Fibroblast of upper back skin (primary cell): ENCODE measurements at places on chromosomes 4 and X.

- DNase-seq: no peak
These were observed 100.5 kb downstream of the TMEM131L start for GRCh38 chr4:153566631-153567150.

GRCh38 chrX:153659268-153659667, 12.3 kb downstream of the DUSP9 start:
- no peak for DNase-seq

- DNase-seq: peak; percentile 47
These were observed 215.0 kb downstream of the IL15 start for GRCh38 chr4:141851246-141851891.

DNA sequence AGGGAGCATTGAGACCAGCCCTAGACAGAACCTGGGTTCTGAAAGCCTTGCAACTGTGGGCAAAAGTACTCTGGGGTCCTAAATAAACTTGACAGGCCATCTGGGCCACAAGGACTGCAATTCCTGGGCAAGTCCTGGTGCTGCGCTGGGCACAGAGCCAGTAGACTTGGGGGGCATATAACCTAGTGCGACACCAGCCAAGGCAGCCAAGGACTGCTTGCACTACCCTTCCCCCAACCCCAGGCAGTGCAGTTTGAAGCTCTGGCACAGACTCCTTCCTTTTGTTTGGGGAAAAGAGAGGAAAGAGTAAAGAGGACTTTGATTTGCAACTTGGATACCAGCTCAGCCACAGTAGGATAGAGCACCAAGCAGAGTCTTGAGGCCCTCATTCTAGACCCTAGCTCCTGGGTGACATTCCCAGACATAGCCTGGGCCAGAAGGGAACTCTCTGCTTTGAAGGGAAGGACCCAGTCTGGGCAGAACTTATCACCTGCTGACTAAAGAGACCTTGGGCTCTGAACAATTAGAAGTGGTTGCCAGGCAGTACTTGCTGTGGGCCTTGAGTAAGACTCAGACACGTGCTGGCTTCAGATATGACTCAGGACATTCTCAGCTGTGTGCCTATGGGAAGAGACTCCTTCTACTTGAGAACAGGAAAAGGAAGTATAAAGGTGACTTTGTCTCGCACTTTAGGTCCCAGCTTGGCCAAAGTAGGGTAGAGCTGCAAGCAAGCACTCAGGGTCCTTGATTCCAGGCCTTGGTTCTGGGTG, 522.8 kb downstream of the GLUD2 start:
- no peak for DNase-seq

DNA sequence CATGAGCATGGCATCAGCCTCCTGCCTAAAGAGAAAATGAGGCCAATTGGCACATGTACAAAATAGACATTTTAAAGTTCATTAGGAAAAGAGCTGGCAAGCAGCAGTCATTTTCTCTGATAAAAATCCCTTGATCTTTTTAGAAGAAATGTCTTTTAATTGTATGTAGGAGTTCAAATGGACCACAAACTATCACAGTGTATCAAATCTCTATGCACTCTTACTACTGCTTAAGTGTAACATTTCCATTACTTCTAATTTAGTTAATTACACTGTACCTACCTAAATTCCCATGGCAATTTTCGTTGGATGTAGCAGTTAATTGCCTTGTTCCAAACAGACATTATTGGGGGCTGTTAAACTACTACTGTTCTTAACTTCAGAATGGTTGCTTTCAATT, 233.7 kb upstream of the TECRL start:
- DNase-seq: no peak

DNA sequence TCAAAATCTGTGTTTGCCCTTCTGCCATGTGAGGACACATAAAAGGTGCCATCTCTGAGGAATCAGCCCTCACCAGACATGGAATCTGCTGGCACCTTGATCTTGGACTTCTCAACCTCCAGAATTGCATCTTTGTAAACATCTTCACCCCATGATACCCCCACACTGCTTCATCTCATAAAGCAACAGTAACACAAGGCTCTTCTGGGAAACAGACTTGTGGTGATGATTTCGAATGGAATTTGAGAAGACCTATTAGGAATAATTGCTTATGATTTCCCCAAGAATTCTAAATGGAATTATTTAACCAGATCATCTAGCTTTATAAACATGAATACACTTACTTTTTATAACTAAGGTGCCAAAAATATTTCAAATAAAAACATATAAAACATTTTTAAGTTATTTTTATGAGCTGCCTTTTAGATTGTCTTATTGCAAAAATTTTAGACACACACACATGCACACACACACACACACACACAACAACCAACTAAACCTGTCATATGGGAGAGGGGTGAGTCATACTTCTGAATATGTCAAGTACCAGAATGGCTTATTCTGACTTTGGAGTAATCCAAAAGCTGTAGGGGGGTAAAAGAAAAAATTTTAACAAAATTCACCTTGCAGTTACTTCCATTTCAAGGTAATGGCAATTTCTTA, 82.0 kb downstream of the USP46 start:
- peak; percentile 72 for DNase-seq

- peak; percentile 66 for DNase-seq
These were observed 390.3 kb downstream of the SPRY1 start for GRCh38 chr4:123786920-123787319.

- no peak for DNase-seq
These were observed 22.2 kb downstream of the CCDC149 start for GRCh38 chr4:24890561-24891126.

- no peak for DNase-seq
These were observed 33.2 kb downstream of the COQ2 start for GRCh38 chr4:83251447-83251830.

- no peak for DNase-seq
These were observed 37.6 kb upstream of the CRMP1 start for GRCh38 chr4:5930456-5930855.

GRCh38 chr4:151905197-151905596, 144.4 kb upstream of the GATB start:
- no peak for DNase-seq

GRCh38 chrX:28910487-28910886, 323.2 kb downstream of the IL1RAPL1 start:
- peak; percentile 55 for DNase-seq

DNA sequence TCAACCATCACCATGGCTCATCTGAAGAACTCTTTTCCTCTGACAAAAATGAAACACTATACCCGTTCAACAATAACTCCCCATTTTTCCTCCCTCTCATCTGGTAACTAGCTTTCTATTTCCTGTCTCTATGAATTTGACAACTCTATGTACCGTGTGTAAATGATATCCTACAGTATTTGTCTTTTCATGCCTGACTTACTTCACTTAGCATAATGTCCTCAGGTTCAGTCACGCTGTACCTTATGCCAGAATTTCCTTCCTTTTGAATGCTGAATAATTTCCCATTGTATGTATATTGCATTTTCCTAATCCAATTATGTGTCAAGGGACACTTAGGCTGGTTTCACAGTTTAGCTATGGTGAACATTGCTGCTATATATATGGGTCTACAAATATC, 18.2 kb downstream of the MAGEA9 start:
- no peak for DNase-seq

- DNase-seq: peak; percentile 72
These were observed at the start of gene SNX25 for GRCh38 chr4:185209031-185209851. Gene SNX25, plus strand, starts transcription at chr4:185209598. Its CDS starts 229 bp downstream, at chr4:185209827.

- no peak for DNase-seq
These were observed 250 bp downstream of the USP9X start for GRCh38 chrX:41085512-41085877.

GRCh38 chr4:48178931-48179330, 44.9 kb upstream of the TXK start:
- no peak for DNase-seq

DNA sequence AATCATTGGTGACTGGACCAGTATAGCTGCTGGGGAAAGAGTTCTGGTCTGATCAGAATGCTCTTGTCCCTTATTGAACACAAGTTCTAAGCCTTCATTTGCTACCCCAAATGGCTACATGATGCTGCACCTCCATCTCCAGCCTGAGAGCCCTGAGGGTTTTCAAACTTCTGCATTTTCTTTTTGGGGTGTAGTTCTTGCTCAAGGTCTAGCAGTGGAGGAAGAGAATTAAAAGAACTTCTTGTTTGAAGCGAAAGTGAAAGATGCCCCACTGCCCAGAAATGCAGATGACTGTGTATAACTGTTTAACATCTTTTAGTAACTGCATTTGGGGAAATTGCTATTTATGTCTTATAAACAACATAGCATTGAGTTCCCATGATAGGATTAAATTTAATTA, 38.5 kb downstream of the LAMTOR3 start:
- DNase-seq: no peak

DNA sequence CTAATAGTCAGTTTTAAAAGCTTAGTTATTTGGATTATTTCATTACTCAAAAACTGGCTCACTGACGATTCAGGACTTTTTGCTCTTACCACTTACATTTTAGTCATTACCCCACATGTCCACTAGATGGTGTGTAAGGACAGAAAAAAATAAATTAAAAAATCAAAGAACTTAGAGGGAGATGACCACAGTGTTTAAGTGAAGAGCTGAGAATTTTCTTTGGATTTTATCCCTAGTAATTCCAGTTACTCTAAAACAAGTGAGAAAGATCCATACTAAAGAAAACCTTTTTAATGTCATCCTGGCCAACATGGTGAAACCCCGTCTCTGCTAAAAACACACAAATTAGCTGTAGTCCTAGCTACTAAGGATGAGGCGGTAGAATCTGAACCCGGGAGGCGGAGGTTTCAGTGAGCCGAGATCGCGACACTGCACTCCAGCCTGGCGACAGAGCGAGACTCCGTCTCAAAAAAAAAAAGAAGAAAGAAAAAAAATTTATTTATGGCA, 26.4 kb upstream of the TMPRSS11B start:
- DNase-seq: peak; percentile 64

DNA sequence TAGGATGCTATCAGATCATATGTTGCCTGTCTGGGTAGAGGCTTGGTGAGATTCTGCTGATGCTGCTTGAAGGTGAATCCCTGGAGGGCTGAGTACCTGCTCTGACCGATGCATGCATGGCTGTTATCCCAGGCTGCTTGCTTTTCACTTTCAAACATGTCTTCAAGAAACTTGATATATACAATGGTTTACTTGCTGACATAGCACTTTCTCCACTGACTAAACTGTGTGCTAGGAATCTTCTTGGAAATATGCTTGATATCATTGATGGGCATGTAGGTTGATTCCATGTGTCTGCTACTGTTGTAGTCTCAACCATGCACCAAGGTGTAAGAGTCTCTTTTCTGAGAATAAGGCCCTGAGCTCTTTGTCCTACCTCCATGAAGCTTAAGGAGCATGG, 79.6 kb upstream of the WDR1 start:
- DNase-seq: no peak

- peak; percentile 75 for DNase-seq
These were observed 10.4 kb downstream of the SLC9B1 start for GRCh38 chr4:103008875-103009729.

- no peak for DNase-seq
These were observed 12.5 kb downstream of the SYTL5 start for GRCh38 chrX:38018766-38019425.

DNA sequence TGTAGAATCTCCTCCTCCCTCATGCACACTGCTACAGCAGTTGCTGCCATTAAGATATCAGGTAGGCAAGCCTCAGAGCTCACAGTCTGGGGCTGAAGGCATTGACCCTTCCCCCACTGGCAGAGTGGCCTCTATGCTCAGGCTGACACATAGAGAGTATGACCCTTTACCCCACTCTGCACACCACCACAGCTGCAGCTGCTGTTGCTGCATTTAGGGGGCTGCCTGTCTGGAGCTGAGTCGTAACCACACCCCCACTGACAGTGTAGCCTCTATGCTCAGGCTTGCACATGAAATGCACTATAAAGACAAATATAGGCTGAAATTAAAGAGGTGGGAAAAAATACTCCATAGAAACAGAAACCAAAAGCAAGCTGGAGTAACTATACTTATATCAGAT, 289.3 kb upstream of the PABPC4L start:
- DNase-seq: no peak

- DNase-seq: no peak
These were observed 42.8 kb upstream of the ANK2 start for GRCh38 chr4:113006632-113007031.

DNA sequence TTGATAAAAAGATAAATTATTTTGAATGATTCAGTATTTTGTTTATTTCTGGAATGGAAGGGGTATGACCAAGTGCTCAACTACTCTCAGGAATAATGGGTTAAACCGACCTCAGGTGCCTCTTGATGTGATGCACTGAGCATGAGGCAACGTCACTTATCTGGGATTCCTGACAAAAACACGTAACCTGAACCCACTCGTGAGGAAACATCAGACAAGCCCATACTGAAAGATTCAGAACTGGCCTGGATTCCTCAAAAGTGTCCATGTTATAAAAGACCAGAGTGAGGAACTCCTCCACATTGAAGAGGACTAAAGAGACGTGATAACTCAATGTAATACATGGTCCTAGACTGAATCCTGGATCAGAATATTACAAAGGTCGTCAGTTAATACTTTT, 144.0 kb downstream of the FNIP2 start:
- peak; percentile 45 for DNase-seq

DNA sequence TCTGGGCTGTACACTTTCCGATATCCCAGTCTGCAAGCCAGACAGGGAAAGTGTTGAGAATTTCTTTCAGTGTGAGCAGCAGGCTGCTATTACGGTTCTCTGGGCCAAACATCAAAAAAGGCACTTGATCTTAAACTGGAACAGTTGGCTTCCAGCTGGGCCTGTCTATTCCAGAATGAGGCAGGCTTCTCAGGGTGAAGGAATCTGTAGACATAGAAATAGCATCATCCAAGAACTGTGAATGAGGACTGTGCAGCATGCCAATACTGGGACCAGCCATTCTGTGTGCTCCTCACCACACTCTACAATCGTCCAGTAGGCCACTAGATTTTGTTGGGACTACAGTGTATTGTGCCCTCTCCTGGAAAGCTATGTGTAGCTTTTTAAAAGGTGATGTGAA, 31.1 kb downstream of the ART3 start:
- DNase-seq: no peak

- peak; percentile 26 for DNase-seq
These were observed 168.1 kb downstream of the SCFD2 start for GRCh38 chr4:53197772-53198142.

- no peak for DNase-seq
These were observed 187.8 kb downstream of the MID1IP1 start for GRCh38 chrX:38989076-38989475.

- DNase-seq: no peak
These were observed 359.2 kb downstream of the CCSER1 start for GRCh38 chr4:90486346-90486745.

- DNase-seq: no peak
These were observed 4.6 kb downstream of the WDR13 start for GRCh38 chrX:48601741-48602394.

GRCh38 chrX:55201930-55202579, 18.1 kb upstream of the PAGE5 start:
- DNase-seq: no peak

GRCh38 chrX:132127743-132128142, at the start of gene FRMD7:
Gene FRMD7, minus strand, starts transcription at chrX:132128020. Its CDS starts 176 bp downstream, at chrX:132127844.
- DNase-seq: peak; percentile 71
